Hematopoietic multipotent progenitor cell treated with erythropoietin and hydrocortisone succinate and interleukin-3 and kit ligand, for 4 days (in vitro differentiated cells): ENCODE measurements at places on chromosomes 6 and 20.

DNA sequence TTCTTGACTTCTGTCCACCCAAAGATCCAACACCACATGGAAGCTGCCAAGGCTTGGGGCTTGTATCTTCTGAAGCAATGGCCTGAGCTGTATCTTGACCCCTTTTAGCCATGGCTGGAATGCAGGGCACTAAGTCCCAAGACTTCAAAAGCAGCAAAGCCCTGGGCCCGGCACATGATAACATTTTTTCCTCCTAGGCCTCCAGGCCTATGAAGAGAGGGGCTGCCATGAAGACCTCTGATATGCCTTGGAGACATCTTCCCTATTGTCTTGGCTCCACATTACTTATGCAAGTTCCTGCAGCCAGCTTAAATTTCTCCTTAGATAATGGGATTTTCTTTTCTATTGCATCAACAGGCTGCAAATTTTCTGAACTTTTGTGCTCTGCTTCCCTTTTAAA, 1252.6 kb upstream of the CITED2 start:
- DNase-seq: no peak

DNA sequence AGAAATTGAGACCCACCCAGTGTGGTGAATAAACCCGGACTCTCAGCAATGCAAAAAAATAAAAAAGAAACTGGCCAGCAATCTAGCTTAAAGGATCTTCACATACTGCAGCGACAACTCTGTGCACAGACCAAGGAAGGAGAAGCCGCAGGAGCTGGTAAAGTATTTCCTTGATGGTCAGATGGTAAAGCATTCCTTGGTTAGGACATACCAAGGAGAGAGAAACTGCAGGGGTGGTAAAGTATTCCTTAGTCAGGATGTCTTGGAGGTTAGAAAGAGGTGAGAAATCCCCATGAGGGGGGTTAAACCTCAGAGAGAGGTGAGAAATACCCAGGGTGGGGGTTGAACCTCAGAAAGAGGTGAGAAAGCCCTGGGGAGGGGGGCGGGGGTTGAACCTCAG, 86.8 kb downstream of the PLG start:
- no peak for DNase-seq

DNA sequence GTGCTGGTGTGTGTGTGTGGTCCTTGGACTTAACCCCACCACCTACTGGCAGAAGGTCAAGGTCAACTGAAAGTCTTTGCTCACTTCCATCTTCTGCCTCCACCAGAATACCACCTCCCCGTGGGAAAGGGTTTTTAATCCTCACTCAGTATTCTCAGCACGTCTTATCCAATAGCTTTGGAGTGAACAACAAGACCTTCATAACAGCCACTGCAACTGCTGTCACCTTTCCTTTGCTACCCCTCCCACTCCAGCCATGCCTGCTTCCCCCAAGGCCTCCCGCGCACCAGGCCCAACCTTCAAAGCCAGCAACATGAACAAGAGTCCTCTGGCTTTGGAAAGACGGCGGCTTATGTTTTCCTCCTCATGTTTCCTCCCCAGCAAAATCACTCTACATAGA, 787 bp upstream of the BTN2A2 start:
- DNase-seq: no peak

DNA sequence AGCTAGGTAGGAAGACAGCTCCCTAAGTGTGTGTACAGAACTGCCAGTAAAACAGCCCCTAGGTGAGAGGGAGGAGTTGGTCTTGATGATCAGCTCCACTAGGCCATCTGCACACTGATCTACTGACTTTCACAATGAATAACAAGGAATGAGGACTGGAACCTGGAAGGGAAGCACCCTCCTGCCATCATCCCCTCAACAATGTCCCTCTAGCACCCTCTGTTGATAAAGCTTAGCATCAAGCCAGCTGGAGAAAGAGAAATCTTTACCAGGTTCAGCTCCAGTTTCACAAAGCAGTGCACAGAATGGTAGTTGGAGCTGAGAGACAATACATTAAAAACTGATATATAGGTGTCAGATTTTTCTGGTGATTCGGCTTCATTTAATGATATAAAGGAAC, 57.2 kb upstream of the IRAK1BP1 start:
- peak; percentile 7 for DNase-seq
